ENCODE measurements at places on chromosomes 6 and 20.

DNA sequence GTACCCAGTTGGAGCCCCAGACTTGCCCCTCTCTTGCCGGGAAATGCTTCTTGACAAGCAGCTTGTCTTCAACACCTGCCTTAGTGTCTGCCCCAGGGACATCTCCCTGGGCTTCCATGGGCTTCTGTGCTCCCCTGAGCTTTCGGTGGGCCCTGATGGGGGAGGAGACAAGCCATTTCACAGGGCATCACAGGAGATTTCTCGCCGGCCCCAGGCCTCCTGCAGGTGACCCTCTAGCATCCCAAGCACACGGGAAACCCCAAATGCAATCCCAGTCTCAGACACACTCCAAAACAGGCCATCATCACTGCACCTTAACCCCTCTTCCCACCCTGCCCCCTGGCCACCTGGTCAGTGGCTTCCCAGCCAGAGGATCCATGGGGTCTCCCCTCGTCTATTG lies 74.5 kb downstream of the JPH2 start:
- DNase-seq, result no peak

DNA sequence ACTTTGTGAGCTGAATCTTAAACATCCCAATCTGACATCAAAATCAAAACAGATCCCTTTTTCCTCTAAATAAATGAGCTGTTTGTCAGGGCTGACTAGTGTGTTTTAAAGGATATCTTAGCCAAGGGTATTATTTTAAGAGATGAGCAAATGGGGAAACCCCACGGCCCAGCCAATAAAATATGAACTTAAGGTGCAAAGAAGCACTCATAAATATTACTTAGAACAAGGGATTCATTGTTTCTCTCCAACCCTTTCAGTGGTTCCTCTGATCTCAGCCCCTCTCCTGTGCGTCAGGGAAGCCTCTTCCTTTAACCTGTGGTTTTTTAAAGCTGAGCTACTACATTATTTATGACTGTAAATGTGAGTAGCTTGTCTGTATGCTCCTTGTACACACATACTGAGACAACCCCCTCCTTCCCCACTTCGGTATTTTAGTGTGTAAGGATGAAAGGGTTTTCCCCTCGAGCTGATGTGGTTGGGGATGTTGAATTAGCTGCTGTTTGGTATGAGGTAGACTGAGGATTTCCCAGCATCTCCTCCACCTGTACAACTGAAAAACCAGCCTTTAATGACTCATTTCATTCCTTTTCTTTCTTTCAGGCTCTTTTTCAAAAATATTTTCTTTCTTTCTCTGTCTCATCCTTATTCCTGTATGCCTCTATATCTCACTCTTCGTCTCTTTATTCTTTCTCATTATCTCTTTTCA lies 6.5 kb downstream of the BMP5 start:
- peak; percentile 98 for DNase-seq

- no peak for DNase-seq
Measured at GRCh38 chr6:57182017-57182432, 9.9 kb downstream of the BAG2 start.

DNA sequence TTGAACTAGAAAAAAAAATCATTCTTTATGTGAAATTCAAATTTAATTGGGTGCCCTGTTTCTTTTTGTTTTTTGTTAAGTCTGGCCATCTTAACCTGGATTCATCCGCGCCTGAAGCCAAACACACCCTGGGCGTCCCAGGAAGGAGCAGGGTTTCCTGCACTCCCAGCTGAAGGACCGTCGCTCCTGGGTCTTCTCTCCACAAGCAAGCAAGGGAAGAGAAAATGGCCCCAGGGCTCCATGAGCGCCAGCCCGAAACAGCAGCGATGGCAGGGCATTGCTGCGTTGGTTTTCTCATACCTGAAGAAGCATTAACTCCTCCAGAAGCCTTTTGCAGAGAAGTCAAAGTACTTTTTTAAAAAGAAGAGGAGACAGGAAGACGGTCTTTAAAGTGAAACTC lies 105.4 kb upstream of the AFDN start:
- no peak for DNase-seq

DNA sequence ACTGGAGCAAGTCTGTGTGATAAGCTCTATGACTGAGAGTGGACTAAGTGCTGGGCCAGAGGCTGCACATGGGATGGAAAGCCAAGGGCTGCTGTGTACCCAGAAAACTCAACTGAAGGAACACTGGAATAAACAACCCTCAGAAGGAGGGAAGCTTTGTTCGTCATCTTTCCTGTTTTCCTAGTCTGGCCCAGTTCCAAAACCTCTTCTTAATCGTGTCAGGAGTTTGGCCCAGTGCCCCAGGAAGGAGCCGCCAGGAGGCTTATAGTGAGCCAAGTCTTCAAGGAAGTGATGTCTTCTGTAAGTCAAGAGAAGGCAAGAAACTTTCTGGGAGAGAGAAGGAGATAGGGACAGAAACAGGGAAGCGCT lies 23.3 kb upstream of the TOP1 start:
- peak; percentile 94 for DNase-seq

GRCh38 chr20:10218536-10219451 lies at the start of gene SNAP25:
TSS of gene SNAP25 (plus strand) at chr20:10218830. CDS start at chr20:10275492, 56,662 bp downstream.
- DNase-seq, result peak; percentile 78

- no peak for DNase-seq
Measured at GRCh38 chr6:6058054-6058444, 51.3 kb upstream of the NRN1 start.

DNA sequence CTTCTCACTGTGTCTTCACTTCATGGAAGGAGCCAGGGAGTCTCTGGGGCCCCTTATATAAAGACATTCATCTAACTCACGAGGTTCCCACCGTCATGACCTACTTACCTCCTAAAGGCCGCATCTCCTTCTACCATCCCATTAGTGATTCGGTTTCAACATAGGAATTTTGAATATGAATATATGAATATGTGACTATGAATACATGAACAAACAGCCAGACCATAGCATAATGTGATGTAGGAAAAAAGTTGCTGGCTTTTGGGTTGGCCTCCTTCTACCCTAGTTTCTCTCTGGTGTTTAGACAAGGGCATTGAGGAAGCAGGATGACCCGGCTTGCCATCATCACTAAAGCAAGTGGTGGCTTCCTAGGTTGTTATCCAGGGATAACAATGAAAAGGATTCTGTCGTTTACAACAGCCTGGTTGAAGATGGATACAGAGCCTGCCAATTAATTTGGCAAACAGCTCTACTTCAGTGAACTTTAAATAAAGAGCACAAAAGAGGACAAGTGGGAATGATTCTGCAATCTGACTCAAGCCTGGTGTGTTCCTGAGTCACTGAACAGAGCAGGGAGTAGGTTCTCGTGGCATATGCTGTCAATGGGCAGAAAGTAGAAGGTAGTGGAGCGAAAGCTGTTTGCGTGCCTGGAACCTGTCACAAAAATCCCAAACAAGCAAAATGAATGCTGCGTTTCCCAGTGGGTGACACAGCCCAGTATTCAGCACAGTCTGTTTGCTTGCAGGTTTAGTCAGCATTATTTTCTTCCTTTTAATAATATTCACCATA lies 44.0 kb upstream of the DOK5 start:
- DNase-seq, result peak; percentile 32

GRCh38 chr20:4569865-4570264 lies 151.8 kb upstream of the PRND start:
- DNase-seq, result no peak

- DNase-seq, result no peak
Measured at GRCh38 chr6:35064757-35065440, 76.2 kb downstream of the TCP11 start.

- DNase-seq, result no peak
Measured at GRCh38 chr6:43097098-43097489, 21.0 kb downstream of the PTK7 start.

DNA sequence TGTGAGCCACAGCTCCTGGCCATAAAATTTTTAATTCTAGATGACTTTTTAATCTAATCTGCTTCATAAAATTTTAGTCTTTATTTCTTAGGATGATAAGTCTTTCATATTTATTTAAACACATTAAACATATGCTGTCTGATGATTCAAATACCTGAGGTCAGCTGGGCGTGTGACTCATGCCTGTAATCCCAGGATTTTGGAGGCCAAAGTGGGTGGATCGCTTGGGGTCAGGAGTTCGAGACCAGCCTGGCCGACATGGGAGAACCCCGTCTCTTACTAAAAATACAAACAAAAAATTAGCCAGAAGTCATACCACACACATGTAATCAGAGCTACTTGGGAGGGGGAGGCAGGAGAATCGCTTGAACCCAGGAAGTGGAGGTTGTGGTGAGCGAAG lies 53.1 kb downstream of the RBM24 start:
- peak; percentile 44 for DNase-seq

GRCh38 chr20:62577490-62577836 lies 64.8 kb upstream of the SLCO4A1 start:
- no peak for DNase-seq

- no peak for DNase-seq
Measured at GRCh38 chr6:168131464-168132415, 52.7 kb upstream of the FRMD1 start.

DNA sequence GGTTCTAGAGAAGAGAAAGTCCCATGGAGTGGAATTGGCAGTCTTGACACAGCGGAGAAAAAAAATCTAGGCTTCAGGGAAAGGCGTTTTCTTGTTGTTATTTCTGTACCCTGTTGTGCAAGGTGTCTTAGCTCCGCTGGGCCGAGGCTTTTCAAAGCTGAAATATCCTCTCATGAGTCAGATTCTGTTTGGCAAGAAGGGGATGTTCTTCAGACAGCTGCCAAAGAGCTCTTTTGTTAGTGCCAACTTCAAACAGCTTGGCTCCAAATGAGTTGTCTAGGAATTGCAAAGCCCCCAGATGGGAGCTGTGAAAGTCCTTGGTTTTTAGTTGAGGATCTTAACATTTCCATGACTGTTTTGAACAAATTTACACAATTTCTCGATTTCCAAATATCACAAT lies 45.6 kb downstream of the LRRN4 start:
- peak; percentile 82 for DNase-seq

DNA sequence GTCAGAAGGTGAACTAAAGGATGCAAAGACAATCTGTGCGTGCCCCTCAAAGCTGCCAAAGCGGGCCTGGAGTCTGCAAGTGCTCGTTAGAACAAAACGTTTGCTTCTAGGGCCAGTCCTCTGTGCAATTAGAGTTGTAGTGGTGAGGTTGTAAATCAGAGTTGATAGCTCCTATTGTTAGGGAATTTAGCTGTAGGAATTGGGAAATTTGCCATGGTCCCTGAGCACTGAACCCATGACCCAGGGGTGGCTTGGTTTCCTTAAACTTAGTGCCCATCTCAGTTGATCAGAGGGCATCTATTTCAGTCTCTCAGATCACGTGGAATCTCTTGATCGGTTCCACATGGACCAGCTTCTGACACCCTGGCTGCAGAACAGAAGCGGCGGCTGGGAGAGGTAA lies 18.8 kb upstream of the RPS6KA2 start:
- DNase-seq, result no peak

GRCh38 chr6:80638213-80639055 lies 532.0 kb downstream of the BCKDHB start:
- DNase-seq, result peak; percentile 91
